ENCODE measurements at places on chromosomes 2 and 18.
A peak's percentile ranks its signal among the peaks of the same experiment; 100 is the strongest.

DNA sequence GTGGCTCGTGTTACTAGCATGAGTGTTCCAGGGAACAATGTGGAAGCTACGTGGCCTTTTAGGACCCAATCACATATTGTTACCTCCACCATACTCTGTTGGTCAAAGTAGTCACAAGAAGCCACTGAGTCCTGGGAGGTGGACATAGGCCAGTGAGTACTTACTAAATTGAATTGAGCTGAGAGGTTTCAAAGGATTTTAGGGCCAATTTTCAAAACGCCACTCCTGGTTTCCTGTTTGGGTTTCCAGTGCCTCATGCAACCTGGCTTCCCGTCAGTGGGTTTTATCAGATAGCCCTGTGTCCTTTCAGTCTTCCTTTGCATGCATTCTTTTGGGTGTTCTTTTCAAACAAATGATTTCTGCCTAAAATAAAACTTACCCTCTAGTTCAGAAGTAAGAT is 56.3 kb downstream of the FBLN7 start:
- DNase-seq = no peak

DNA sequence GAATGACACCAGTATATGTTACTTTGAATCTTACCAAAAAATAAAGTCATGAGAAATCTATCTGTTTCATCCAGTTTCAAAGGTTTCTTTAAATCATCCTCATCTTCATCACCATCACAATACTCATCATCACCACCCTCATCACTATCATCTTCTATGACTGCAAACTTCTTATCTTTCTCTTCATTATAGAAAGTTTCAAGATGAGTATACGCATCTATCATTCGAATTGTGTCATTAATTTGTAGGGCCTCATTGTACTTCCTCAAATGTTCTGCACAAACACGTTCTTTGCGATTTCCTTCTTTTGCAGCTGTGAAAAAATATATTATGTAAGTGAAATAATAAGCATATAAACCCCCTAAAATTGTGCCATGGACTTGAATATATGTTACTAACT is 34.1 kb upstream of the FAP start:
- DNase-seq = no peak

DNA sequence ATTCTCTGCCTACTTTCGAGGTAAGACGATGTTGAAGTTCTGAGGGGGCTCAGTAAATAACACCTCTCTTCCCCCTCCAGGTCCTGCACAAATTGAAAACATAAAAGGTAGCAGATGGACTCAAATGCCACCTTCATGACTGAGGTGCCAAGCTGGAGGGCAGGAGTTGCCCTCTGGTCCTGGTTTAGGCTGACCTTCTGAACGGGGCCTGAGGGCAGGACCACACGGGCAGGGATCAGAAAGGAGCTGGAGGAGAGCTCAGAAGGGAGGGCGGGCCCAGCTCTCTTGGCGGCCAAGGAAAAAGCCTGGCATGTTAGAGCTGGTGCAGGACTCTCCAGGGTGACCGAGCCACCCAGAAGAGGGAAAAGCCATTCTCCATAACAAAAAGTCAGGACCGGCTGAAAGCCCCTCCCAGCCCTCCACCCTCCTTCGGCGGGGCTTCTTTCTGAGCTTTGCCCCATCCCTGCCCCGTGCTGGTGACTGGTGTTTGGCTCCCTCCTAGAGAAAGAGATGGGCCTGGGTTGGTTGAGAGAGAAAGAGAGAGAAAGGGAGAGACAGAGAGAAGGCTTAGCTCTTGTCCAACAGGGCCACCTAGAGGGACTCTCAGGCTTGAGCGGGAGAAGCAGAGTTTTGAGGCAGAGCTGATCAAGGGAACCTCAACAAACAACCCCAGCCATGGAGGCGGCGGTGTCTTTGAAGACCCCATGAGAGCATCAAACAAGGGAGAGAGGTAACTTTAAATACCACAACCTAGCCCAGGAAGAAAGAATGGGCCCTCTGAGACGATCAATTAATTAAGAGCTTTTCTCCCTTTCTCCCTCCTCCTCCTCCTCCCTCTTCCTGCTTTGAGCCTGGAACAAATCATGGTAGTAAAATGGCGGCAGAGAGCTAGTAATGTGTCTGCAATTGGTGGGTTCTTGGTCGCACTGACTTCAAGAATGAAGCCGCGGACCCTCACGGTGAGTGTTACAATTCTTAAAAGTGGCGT is 50.8 kb downstream of the WIPF1 start:
- DNase-seq = no peak

DNA sequence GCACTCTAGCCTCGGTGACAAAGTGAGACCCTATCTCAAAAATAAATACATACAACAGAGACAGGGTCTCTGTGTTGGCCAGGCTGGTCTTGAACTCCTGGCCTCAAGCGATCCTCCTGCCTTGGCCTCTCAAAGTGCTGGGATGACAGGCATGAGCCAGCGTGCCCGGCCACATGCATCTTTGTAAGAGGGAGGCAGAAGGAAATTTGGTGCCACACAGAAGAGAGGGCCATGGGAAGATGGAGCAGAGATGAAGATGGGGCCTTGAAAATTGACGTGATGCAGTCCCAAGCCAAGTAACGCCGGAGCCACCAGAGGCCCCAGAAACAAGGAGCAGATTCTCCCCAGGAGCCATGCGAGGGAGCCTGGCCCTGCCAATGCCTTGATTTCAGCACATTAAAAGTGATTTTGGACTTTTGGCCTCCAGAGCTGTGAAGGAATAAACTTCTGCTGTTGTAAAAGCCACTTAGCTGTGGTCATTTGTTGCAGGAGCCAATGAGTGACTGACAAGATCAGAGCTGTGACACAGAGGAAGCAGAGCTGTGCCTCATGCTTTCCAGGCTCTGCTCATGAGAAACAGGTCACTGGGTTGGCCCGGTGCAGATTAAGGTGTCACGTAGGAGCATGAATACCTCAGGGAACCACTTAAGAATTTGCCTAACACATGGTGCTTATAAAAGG is 2.7 kb upstream of the SLC66A2 start:
- no peak for DNase-seq

- DNase-seq = no peak
Measured at GRCh38 chr2:152445791-152446201, 110.8 kb downstream of the FMNL2 start.

- DNase-seq = no peak
Measured at GRCh38 chr2:12554224-12555011, 162.3 kb upstream of the TRIB2 start.

DNA sequence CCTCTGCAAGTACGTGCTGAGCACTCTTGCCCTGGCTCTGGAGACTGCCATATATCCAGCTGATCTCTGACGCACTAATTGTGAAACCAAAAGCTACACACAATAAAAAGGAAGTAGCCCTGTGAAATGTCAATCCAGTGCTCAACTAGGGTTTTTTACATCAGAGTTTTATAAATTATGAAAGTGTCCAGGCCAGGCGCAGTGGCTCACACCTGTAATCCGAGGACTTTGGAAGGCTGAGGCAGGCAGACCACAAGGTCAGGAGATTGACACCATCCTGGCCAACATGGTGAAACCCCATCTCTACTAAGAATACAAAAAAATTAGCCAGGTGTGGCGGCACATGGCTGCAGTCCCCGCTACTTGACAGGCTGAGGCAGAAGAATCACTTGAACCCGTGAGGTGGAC is 24.5 kb upstream of the PEX13 start:
- DNase-seq = no peak

GRCh38 chr2:75555701-75556100 is 5.0 kb downstream of the EVA1A start:
- no peak for DNase-seq

GRCh38 chr2:218960309-218961165 is 1.1 kb downstream of the CDK5R2 start:
- DNase-seq = no peak

DNA sequence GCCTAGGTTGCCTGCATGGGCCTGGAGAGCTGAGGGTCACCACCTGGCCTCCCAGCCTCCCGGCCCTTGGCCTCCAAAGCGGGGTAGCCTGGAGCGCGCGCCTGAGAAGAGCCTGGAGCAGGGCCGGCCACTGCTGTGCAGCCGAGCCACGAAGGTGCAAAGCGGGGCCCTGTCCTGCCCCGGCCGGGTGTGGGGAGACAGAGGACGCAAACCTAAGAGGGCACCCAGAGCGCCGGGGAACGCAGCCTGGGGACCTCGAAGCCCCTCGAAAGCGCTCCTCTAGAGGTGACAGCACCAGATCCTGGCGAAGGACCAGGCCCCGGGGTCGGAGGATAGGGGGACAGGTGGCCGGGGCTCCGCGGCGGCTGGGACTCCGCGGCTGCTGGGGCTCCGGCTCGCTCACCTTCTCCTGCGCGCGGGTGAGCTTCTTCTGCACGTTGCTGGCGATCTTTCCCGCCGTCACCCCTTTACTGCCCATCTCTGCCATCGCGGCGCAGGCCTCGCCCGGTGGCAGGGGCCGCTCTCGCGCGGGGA is 430 bp downstream of the BIN1 start:
- no peak for DNase-seq

- DNase-seq = no peak
Measured at GRCh38 chr18:13393338-13393737, 174.8 kb downstream of the LDLRAD4 start.

GRCh38 chr2:60406192-60406591 is 147.3 kb downstream of the BCL11A start:
- DNase-seq = no peak

- no peak for DNase-seq
Measured at GRCh38 chr2:24915175-24915574, 4.9 kb downstream of the ADCY3 start.

DNA sequence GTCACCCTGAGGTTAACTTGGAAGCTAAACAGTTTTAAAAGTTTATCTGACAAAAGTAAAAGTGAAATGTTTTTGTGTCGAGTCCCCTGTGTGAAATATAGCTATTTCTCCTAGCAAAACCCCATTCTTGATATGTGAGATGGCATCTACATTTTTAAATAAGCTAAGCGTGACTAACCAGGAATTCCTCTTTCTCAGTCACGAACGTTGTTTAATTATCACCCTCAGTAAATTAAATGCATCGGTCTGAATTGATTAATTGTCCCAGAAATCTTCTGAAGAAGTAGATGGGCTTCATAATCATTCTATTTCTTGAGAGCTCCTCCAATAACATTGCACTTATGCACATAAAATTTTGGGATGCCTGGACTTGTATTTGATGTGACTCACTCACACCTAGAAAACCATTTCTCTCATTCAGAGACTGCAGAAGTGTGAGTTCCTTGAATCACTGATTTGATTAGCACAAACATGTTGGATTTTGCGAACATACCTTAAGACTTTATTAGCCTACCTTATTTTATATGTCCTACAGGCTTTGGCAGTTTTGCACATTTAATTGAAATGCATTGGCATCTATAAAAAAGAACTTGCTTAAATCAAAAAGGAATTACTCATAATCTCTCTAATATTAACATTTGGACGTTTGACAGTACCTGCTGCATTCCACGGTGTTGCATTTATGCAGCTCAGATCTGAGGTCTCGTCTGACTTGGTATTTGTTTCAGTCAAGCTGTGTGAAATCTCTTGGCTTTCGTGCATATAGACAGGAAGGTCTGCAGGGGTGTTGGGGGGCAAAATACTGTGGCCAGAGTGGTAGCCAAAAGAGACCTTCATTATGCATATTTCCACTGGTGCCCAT is 475.2 kb downstream of the EPHA4 start:
- no peak for DNase-seq

DNA sequence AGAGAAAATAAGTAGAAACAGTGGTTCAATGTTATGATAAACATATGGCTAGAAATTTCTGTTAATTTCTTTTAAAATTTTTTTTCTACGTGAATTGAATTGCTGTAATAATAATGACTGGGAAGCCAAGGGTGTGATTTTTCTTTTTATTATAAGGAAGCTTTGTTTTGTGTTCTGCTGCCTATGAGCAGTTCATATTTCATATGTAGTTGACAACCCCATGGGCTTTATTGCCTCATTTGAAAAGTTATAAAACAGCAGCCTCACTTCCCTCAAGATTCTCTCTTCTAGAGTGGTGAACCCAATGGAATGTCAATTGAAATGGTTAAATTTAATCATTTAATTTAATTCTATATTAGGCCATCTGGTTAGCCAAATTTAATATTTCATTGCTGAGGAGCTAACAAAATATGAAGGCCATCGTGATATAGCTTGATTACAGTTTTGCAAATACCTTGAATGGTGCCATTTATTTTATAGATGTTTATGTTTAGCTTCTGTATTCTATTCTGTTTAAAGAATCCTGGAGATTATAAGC is 72.6 kb upstream of the DOCK10 start:
- DNase-seq = no peak

DNA sequence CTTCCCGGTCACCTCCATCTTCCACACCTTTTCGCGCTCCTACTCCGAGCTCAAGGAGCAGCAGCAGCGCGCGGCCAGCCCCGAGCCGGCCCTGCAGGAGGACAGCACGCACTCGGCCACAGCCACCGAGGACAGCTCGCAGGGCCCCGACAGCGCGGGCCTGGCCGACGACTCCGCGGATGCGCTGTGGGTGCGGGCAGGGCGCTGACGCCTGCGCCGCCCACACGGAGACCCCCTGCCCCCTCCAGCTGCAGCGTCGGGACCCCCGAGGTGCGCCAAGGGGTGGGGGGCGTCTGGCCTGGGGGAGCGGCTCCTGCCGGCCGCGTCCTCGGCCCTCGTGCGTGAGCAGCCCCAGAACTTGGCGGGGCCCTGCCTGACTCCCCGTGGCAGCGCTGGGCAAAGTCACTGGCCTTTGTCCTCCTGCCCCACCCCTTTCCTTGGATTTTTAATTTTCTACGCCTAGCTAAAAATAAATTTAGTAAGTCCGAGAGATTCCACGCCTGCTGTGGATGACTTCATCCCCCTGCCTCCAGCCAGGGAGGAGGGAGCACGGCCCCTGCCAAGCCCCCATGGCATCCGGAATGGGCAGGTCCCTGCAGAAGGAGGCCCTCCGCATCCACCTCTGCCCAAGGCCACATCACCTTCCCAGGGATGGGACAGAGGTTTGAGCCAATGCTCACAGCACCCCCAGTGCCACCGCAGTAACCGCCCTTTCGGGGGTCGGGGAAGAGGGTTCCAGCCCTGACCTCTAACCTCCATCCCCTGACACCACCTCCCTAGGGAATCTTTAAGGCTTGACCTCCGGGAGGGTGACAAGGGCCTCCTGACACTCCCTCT is 51.6 kb downstream of the SLC66A2 start:
- DNase-seq = no peak

DNA sequence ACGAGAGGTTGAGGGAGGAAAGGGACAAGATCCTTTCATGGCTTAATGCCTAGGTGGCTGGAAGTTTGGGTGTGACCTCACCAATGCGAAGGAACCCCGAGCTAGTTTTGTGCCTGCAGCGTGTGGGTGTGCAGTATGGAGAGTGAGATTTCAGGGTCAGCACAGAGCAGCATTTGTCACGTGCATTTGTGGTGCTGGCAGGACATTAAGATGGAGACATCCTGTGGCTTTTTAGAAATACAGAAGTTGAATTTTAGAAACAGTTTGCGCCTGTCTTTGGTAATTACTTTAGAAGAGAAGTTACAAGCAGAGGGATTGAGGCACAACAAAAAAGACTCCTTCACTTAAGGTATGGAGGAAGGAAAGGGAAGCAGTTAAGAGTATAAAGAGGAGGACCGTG is 258.2 kb upstream of the THUMPD2 start:
- DNase-seq = no peak

- DNase-seq = no peak
Measured at GRCh38 chr2:241810307-241811200, 1.6 kb downstream of the NEU4 start.

GRCh38 chr2:19349911-19350677 is 8.3 kb downstream of the OSR1 start:
- peak; percentile 45 for DNase-seq

- no peak for DNase-seq
Measured at GRCh38 chr2:38138419-38138818, 62.5 kb upstream of the CYP1B1 start.
